Thoracic aorta (tissue), 2 donors: ENCODE measurements at places on chromosomes 11 and 22.

GRCh38 chr11:75441804-75442132, 8.8 kb upstream of the KLHL35 start:
- H3K4me3 ChIP-seq, result no peak overlapping the region
- no peaks in the 10 kb centered on the region for H3K27me3 ChIP-seq
- no peak for DNase-seq
- no peak overlapping the region for H3K27ac ChIP-seq
- H3K4me1 ChIP-seq, result no peaks in the 10 kb centered on the region

- no peaks in the 10 kb centered on the region for H3K36me3 ChIP-seq
- no peak overlapping the region for H3K4me3 ChIP-seq
- H3K27me3 ChIP-seq, result no peaks in the 10 kb centered on the region
- DNase-seq, result no peak
Observed at GRCh38 chr11:66863428-66864125, 6.7 kb downstream of the LRFN4 start.

DNA sequence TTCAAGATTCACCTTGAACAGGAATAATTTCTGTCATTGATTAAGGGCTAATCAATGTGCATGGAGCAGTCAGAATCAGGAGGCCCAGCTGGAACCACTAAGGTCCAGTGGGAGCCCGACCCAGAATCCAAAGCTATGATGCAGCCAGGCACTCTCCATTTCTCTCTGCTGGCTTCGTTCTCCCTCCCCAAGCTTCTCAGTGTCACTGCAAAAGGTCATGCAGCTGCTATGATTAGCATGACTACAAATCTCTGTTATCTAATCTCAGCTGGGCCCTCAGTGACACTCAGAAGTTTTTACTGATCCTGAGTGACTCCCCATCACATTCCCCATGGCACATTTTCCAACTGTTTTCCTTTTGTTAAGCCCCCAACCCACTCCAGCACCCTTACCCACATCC, 31.1 kb upstream of the PRSS23 start:
- H3K36me3 ChIP-seq, result no peaks in the 10 kb centered on the region
- H3K4me3 ChIP-seq, result no peak overlapping the region
- DNase-seq, result no peak
- H3K27ac ChIP-seq, result no peak overlapping the region
- H3K27me3 ChIP-seq, result no peaks in the 10 kb centered on the region
- H3K4me1 ChIP-seq, result no peaks in the 10 kb centered on the region

DNA sequence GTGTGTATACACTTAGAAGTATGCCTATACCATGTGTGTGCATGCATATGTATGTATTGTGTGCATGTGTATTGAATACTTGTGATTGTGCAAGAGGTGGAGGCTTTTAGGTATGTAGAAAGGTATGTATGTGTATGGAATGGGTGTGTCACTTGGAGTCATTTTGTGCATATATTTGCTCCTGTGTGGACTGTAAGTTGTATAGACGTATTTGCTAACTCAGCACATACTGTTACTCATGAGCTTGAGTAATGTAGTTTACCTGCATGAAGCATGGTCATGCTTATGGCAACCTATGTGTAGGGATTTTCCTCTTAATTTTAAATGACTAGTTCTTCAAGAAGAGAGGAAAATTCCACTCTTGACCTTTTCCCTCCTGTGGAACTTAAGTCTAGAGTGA, 507.6 kb upstream of the LARGE1 start:
- no peaks in the 10 kb centered on the region for H3K36me3 ChIP-seq
- no peak overlapping the region for H3K27ac ChIP-seq
- no peak overlapping the region for H3K4me3 ChIP-seq
- DNase-seq, result no peak
- H3K4me1 ChIP-seq, result no peaks in the 10 kb centered on the region
- H3K27me3 ChIP-seq, result no peaks in the 10 kb centered on the region

DNA sequence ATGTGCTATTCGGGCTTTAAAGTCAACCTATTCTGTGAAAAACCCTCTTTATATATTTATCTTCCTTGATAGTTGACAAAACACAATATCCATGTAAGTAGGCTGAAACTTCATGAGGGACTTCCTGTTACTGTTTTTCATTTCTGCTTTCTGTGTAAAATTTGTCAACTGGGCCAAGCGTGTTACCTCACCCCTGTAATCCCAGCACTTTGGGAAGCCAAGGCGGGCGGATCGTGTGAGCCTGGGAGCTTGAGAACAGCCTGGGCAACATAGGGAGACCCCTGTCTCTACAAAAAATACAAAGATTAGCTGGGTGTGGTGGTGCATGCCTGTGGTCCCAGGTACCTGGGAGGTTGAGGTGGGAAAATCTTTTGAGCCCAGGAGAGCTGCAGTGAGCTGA, 66.5 kb upstream of the SLC25A18 start:
- peaks cover 7% of the 10 kb centered on the region for H3K4me1 ChIP-seq
- H3K27me3 ChIP-seq, result no peaks in the 10 kb centered on the region
- H3K27ac ChIP-seq, result no peak overlapping the region
- H3K36me3 ChIP-seq, result no peaks in the 10 kb centered on the region
- no peak for DNase-seq

DNA sequence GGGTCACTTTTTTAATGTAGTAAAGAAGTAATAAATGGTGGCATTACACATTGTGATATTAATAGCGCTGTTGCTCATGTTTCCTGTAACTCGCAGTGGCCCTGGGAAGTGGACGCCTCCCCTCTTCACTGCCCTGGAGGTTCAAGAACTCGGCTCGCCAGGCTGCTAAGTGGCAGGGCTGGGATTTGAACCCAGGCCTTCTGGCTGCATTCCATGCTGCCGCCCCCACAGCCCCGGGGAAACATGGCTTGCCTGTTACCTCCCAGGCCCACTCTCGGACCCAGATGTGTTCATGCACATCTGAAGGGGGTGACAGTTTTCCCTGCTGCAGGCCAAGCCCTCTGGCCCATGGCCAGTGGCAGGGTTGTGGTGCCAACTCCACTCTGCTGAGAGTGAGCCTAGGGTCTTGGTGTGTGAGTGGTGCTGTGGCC, 25.0 kb upstream of the MGAT3 start:
- H3K27me3 ChIP-seq, result no peaks in the 10 kb centered on the region
- DNase-seq, result peak; percentile 52
- peaks cover 27% of the 10 kb centered on the region for H3K36me3 ChIP-seq
- peak overlapping the region; percentile 7 for H3K4me3 ChIP-seq
- H3K4me1 ChIP-seq, result peaks cover 47% of the 10 kb centered on the region

- H3K4me3 ChIP-seq, result peak overlapping the region; percentile 71
- H3K36me3 ChIP-seq, result no peaks in the 10 kb centered on the region
- peaks cover 7% of the 10 kb centered on the region for H3K4me1 ChIP-seq
- no peaks in the 10 kb centered on the region for H3K27me3 ChIP-seq
- peak; percentile 18 for DNase-seq
Observed at GRCh38 chr22:36409911-36410756, 22.4 kb upstream of the MYH9 start.

GRCh38 chr11:8227156-8228152, 36.2 kb downstream of the LMO1 start:
- no peak for DNase-seq
- H3K36me3 ChIP-seq, result no peaks in the 10 kb centered on the region
- H3K27ac ChIP-seq, result no peak overlapping the region

GRCh38 chr11:34830035-34830434, 86.1 kb downstream of the APIP start:
- no peaks in the 10 kb centered on the region for H3K36me3 ChIP-seq
- no peaks in the 10 kb centered on the region for H3K27me3 ChIP-seq
- no peaks in the 10 kb centered on the region for H3K4me1 ChIP-seq

- H3K36me3 ChIP-seq, result no peaks in the 10 kb centered on the region
- DNase-seq, result no peak
- no peak overlapping the region for H3K27ac ChIP-seq
- H3K27me3 ChIP-seq, result no peaks in the 10 kb centered on the region
- peaks cover 13% of the 10 kb centered on the region for H3K4me1 ChIP-seq
- H3K4me3 ChIP-seq, result no peak overlapping the region
Observed at GRCh38 chr11:122398167-122398566, 257.4 kb upstream of the UBASH3B start.

GRCh38 chr11:16876837-16877236, 137.4 kb downstream of the PLEKHA7 start:
- peaks cover 3% of the 10 kb centered on the region for H3K4me1 ChIP-seq
- H3K4me3 ChIP-seq, result no peak overlapping the region
- no peak for DNase-seq
- no peaks in the 10 kb centered on the region for H3K27me3 ChIP-seq
- H3K27ac ChIP-seq, result no peak overlapping the region
- H3K36me3 ChIP-seq, result no peaks in the 10 kb centered on the region

GRCh38 chr22:45644714-45645113, 26.9 kb upstream of the ATXN10 start:
- H3K27me3 ChIP-seq, result no peaks in the 10 kb centered on the region
- H3K4me3 ChIP-seq, result no peak overlapping the region
- peaks cover 8% of the 10 kb centered on the region for H3K4me1 ChIP-seq

DNA sequence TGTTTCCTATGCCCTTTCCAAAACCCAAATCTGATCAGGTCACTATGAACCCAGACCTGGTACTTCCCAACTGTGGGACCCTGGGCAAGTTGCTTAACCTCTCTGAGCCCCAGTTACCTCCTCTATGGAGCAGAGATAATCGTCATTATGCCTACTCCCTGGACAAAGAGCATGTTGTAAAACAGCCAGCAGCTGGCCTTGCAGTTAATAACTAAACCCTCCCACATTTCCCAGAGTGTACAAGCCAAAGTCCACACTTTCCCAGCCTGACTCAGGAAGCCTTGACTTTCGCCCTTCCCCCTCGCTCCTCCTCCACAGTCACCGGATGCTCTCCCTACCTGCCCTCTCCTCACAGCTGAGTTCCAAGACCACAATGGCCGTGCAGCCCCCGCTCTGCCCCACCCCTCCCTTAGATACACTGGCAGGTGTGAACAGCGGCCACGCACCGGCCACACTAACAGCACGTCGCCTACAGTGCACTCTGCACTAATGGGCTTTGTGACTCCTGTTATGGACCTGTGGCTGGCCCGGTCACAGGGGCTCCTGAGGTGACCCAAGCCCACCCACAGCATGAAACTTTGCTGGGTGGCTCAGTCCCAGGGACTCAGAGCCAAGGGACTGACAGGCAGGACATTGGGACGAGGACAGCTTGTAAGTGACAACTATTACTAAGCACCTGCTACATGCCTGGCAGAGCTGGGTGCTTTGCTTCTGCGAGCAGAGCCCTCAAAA, 15.6 kb upstream of the MFNG start:
- no peaks in the 10 kb centered on the region for H3K27me3 ChIP-seq
- H3K4me3 ChIP-seq, result no peak overlapping the region
- no peak overlapping the region for H3K27ac ChIP-seq
- peaks cover 21% of the 10 kb centered on the region for H3K4me1 ChIP-seq
- no peaks in the 10 kb centered on the region for H3K36me3 ChIP-seq
- DNase-seq, result peak; percentile 21

- no peak overlapping the region for H3K27ac ChIP-seq
- no peaks in the 10 kb centered on the region for H3K4me1 ChIP-seq
- no peak for DNase-seq
Observed at GRCh38 chr22:25853078-25853477, 111.1 kb downstream of the MYO18B start.

GRCh38 chr11:10875430-10876021, 17.7 kb upstream of the ZBED5 start:
- H3K36me3 ChIP-seq, result no peaks in the 10 kb centered on the region
- no peak overlapping the region for H3K4me3 ChIP-seq
- H3K27me3 ChIP-seq, result no peaks in the 10 kb centered on the region
- H3K27ac ChIP-seq, result peak overlapping the region; percentile 7

GRCh38 chr11:2554338-2555207, 109.8 kb downstream of the KCNQ1 start:
- no peaks in the 10 kb centered on the region for H3K4me1 ChIP-seq
- H3K4me3 ChIP-seq, result no peak overlapping the region
- DNase-seq, result no peak
- no peak overlapping the region for H3K27ac ChIP-seq

DNA sequence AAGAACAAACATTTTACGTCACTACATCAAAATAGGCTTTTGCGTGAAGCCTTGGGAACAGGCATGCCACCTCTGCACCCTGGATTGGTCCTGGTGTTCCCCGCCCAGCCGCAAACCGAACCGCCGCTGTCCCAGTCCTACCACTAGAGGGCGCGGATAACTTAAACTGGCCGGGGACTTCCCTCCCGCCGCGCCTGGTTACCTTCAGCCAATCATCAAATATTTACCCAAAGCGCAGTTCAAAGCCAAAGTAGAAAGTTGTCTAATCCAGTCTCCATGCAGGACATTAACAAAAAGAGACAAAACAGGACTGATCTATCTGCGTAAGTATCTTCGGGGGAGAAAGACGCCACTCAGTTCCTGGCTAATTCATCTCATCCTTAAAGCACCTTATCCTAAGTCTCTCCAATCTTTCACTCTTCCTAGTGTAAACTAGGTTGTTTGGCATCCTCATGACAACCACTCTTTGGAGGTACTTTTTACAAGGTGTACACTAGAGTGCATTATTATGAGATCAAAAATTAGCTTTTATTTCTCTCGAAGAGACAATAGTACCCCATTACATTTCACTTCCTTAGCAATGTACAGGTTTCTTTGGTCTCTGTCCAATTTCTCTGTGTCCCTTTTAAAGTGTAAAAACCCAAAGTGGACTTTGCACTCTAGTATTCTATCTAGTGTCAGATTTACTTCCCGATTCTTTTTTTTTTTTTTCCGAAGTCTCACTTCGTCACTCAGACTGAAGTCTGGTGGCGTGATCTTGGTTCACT, 3.9 kb upstream of the CRY2 start:
- peaks cover 14% of the 10 kb centered on the region for H3K4me1 ChIP-seq
- DNase-seq, result peak; percentile 87
- H3K36me3 ChIP-seq, result no peaks in the 10 kb centered on the region

- H3K27ac ChIP-seq, result no peak overlapping the region
- H3K4me3 ChIP-seq, result no peak overlapping the region
- no peaks in the 10 kb centered on the region for H3K4me1 ChIP-seq
- H3K36me3 ChIP-seq, result no peaks in the 10 kb centered on the region
Observed at GRCh38 chr11:69861901-69862300, 42.7 kb upstream of the FGF3 start.

DNA sequence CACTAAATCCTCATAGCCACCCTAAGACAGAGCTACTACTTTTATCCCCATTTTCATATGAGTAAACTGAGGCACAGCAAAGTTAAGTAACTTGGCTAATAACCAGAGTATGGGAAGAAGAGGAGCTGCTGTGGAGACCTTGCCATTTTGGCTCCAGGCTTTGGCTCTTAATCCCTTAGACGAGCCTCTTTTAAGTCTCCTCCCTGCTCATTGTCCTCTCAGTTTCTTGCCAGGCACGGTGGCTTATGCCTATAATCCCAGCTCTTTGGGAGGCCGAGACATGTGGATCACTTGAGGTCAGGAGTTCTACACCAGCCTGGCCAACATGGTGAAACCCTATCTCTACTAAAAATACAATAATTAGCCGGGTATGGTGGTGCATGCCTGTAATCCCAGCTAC, 78.6 kb downstream of the PRR5L start:
- H3K27me3 ChIP-seq, result no peaks in the 10 kb centered on the region
- H3K27ac ChIP-seq, result no peak overlapping the region
- DNase-seq, result no peak
- no peaks in the 10 kb centered on the region for H3K36me3 ChIP-seq
- H3K4me1 ChIP-seq, result peaks cover 17% of the 10 kb centered on the region

- no peaks in the 10 kb centered on the region for H3K4me1 ChIP-seq
- no peak overlapping the region for H3K4me3 ChIP-seq
- H3K27me3 ChIP-seq, result no peaks in the 10 kb centered on the region
Observed at GRCh38 chr22:23804781-23805291, 18.1 kb downstream of the SMARCB1 start.
